ENCODE measurements at places on chromosomes 1 and 21. TPM values are rescaled to one million over a fixed set of nuclear protein-coding genes. Genes with fewer than 3 reads are reported as not detected.

GRCh38 chr1:113747376-113747775 is 11.9 kb downstream of the PHTF1 start:
- no peak for ATAC-seq

DNA sequence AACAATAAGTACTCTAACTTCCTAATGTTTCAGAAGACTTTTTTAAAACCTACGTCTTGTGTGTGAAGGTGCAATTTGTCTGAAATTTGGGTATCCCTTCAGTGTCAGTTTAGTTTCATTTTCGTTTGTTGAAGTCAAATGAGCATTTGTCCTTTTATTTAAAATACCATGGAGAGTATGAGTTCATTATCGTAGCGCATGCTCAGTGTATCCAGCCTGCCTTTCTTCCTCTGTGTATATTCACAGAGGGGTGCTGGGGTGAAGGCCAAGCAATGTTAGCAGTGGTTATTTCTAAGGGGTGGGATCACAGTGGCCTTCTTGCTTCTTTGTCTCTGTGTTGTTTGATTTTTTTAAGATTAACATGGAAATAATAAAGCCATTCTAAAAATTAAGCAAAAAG is 43.2 kb downstream of the CNN3 start:
- peak; percentile 60 for ATAC-seq

The RHD gene
- 1.1 TPM for total RNA-seq

- no peak for ATAC-seq
Measured at GRCh38 chr1:90899263-90899662, 122.6 kb downstream of the ZNF644 start.

DNA sequence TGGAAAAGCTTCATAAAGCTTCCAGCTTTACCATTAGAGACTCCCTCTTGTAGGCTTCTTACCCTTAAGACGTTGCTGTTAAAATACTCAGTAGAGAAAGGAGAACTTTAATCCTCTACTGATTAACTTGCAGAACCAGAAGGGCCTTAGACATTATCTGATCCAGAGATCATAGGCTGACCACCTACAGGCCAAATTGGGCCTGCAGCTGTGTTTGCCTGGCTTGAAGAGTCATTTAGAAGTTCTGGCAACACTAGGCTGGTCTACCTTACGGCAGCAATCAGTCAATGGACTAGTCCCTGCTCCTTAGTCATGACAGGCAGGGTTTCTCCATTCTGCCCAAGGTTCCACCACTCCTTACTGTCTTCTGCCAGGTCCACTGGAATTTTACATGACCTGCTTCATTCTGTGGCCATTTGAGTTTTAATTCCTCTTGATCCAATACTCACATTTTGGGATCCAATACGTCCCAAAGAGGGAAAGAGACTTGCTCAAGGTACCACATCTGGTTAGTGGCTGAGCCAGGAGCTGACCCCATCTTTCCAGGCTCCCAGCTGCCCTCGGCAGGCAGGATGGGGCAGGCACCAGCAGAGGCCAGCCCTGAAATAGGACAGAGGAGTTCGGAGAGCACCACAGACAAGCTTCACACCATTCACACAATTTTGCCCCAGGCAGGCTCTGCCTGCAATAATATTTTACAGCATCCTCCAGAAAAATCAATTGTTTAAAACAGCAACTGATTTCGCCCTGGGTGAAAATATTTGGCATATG is 96.8 kb downstream of the TNR start:
- ATAC-seq, result no peak

DNA sequence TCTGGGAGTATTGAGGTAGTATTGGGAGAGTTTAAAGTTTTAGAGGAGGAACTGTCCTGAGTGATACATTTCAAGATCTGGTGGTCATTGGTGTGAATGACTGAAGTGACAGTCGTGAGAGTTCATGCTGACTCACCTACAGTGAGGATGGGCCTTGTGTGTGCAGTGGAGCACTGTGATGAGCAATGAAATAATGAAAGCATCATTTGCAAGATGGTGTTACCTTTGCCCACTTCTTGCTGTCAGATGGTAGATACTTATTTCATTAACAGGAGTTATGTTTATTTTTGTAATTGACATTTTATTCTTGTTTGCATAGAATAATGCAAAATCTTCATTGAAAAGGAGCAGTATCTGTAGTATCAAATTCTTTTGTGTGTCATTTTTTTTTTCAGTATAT is 29.0 kb downstream of the POU2F1 start:
- no peak for ATAC-seq

- ATAC-seq, result no peak
Measured at GRCh38 chr1:208200116-208200515, 44.1 kb downstream of the PLXNA2 start.

- no peak for ATAC-seq
Measured at GRCh38 chr1:69070660-69071373, 496.9 kb upstream of the LRRC7 start.

All from motor neuron (in vitro differentiated cells).